ENCODE measurements at places on chromosomes 2 and 18.

DNA sequence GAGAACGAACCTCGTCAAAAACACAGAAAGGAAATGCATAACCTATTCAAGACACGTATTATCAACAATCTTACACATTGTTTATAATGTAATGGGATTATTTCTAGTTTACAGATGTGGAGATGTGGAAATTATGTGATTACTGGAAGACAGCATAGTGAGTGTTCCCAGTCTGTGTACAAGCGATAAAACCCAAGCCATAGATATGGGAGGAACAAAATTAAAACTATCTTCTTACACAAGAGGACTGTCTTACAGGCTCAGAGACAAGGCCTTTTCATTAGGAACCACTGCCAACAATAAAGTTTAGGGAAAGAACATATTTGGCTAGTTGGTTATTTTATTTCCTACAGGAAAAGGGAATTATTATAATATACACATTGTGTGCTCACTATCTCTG lies 20.3 kb downstream of the COBLL1 start:
- no peak for DNase-seq

GRCh38 chr18:12305930-12306629 lies 2.0 kb upstream of the TUBB6 start:
- no peak for DNase-seq

- no peak for DNase-seq
Measured at GRCh38 chr2:65727816-65728215, 295.4 kb upstream of the SPRED2 start.

DNA sequence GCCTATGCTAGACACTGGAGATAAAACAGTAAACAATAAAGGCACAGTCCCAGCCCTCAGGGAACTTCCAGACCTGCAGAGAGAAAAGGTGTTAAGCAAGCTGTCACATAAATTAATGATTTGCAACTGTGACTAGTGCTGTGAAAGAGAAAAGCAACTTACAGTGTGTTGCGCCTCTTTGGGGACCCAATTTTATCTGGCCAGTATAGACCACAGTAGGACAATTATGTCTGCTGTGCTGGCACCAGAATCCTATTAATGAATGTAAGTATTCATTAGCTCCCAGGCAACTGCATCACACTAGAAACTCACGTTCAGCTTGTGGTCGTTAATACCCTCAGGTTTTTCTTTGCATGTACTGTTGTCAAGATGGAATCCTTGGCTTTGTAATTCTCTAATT lies 55.3 kb upstream of the CHST9 start:
- no peak for DNase-seq

GRCh38 chr2:170396799-170397459 lies 219.0 kb downstream of the MYO3B start:
- DNase-seq: no peak

- peak; percentile 62 for DNase-seq
Measured at GRCh38 chr2:63050334-63051041, at the start of gene OTX1. OTX1 (plus strand) TSS chr2:63050830; CDS start chr2:63052991, 2,161 bp downstream.

GRCh38 chr18:12478269-12479047 lies 70.7 kb downstream of the PRELID3A start:
- no peak for DNase-seq

GRCh38 chr2:197599285-197599965 lies 76.0 kb downstream of the RFTN2 start:
- DNase-seq: no peak
